Erythroblast (primary cell): ENCODE measurements at places on chromosomes 5 and 9.

- no peak for DNase-seq
Observed at GRCh38 chr5:117690612-117691011, 1116.0 kb upstream of the SEMA6A start.

DNA sequence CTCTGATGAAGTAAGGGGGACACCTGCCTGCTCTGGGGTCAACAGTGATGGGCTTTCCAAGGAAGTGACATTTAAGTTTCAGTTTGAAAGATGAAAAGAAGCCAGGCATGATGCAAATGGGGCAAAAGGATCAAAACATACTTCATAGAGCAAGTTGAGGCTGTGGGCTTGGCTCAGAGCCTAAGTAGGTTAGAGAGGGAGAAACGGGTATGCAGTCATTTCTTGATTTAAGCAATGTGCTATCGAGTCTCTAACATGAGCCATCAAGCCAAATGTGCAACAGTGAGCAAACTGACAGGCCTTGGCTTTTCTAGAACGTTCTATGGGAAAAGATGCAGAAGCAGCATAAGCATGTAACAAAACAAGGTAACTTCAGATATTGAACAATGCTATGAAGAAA is 80.6 kb downstream of the ADRB2 start:
- no peak for DNase-seq

GRCh38 chr5:14143546-14143840 is 351 bp downstream of the TRIO start:
- no peak for DNase-seq

GRCh38 chr9:95772320-95773052 is 103.0 kb upstream of the ERCC6L2 start:
- no peak for DNase-seq

GRCh38 chr5:14102666-14103065 is 40.5 kb upstream of the TRIO start:
- DNase-seq: no peak

DNA sequence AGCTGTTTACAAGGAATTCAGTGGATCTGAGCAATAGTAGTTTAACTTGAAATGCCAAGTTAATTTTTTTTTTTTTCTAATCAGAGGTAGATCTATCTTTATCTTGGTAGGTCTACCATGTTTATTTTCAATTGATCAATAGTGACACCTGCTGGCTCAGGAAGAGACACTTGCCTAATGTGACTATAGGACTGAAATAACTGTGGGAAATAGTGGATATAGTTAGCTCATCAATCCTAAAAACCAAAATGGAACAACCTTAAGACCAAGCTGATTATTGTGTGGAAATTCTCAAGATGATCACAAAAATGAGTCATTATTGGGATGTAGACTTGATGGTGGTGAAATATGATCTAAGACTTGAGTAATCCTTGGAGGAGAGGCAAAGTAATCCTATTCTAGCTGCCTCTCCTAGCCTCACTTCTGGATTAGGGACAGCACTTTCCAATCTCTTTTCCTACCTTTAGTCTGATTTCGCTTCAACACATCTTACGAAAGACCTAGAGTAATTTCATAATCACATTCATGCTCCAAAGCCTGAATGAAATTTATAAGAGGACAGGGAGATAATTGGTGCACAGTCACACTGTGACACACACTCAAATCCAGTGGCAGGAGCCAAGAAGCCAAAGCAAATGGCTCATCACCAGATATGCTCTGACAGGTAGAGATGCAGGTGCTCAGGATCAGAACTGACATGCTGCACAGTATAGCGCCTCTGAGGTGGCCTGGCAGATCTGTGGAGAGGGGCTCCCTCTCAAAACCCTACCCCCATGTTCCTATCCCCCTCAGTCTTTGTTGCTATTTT is 156.3 kb downstream of the HMHB1 start:
- peak; percentile 45 for DNase-seq

DNA sequence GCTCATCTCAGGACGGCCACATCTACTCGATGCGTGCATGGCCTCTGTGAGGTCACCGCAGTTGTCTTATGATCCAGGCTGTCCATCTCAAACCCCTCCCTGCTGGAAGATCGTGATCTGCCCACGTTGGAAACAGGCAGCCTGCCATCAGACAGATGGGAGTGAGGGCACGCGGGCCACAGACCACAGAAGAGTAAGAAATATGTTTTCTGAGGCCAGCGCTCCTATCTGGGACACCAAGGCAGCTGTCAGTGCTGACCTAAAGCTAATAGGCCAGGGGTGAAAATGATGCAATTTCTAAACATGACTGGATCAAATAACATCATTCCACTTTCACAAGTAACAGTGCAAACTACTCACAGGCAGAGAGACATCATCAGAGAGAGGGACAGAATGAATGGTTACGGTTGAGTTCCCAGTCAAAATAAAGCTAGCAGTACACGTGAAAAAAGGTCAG is 57.1 kb upstream of the CER1 start:
- no peak for DNase-seq

DNA sequence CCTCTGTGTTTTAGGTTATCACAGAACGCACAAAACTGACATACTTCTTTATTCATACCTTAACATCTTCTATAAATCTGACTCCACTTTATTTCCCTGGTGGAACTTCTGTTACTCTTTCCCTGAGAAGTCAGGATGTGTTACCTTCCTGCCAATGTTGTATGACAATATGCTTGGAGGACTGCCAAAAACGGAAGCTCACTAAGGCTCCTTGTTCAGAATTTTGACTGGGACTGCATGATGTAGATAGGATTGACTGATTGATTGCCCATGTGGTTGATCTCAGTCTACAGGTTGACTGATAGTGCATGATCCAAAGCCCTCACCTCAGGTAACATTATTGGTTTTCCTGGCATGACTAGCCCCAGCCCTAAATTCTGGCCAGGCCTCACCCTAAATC is 319.4 kb downstream of the TLR4 start:
- no peak for DNase-seq

GRCh38 chr9:112380102-112380824 is at the start of gene HSDL2:
TSS of gene HSDL2 (plus strand) at chr9:112380108. CDS start at chr9:112380164, 56 bp downstream.
- peak; percentile 75 for DNase-seq

- DNase-seq: no peak
Observed at GRCh38 chr9:134214766-134215419, 50.5 kb upstream of the RNU6ATAC start.

- no peak for DNase-seq
Observed at GRCh38 chr5:100827481-100827889, 75.6 kb downstream of the ST8SIA4 start.

DNA sequence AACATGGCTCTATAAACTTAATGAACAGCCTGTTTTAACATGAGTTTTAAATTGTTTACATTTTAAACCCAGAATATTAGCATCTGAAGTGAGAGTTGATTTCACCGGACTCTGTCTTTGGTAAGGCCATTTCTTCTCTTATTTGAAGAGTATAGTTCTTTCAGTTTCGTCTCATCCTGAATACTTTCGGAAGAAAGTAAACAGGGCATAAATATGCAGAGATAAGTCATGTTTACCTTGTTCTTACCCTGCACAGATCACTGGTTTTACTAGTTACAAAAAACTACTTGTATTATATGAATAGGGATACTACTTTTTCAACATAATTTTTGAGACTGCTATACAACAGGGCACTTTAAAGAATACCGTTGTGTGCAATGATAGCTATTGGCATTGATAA is 656.3 kb upstream of the ZNF608 start:
- DNase-seq: no peak

- DNase-seq: peak; percentile 35
Observed at GRCh38 chr5:68962757-68963484, 130.9 kb upstream of the SLC30A5 start.

GRCh38 chr9:100307080-100307479 is 45.7 kb downstream of the TEX10 start:
- no peak for DNase-seq

DNA sequence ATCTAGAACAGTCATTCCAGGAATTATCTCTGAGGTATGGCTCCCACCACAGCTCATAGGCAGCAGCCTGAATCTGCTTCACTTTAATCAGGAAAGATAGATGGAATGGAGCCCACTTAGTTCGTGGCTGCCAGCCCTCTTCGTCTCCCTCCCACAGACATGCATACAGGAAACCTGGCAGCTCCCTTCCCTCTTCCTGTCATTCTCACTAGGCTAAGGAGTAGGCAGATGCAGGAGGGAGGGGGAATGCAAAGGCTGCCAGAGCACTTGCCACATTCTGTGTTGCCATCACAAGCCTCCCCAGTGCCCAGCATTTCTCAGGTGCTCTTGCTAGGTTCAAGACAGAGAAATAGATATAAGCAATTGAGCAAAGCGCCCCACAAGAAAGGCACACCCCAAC is 378.9 kb downstream of the ELAVL2 start:
- no peak for DNase-seq

DNA sequence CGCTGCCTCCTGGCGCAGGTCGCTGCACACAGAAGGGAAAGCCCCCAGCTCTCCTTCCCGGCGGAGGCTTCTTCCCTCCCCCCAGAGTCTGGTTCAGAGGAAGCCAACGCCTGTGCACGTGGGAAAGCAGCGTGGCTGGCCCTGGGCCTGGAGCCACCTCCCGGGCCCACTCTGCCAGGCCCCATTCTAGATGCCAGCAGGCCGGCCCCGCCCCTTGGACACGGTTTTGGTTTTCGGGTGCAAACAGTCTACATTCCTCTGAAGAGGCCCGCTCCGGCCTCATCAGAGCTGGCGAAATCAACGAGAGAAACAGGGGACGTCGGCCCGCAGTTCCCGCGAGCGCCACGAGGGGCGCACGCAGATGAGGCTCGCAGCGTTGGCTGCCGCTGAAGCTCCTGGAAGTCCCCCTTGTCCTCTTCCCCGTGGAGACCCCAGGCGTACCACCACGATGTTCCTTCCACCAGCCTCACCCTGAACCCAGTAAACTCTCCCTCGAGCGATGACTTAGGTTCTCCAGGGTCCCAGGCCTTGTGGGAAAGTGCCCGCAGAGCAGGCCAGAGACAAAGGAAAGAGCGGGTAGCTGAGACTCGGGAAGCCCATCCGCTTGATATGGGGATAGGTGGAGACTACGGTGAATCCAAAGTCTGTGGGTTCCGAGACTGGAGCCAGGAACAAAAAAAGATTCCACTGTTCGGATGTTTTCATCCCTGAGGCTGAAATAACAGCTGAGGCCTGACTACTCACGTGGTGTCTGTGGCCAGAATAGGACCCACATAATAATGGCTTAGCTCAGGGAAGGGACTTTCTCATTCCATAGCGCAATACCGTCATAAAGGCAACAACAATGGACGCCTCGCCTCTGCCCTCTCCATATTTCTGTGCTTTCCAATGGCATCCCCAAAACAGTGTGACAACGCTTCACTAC is 64.2 kb downstream of the KLF4 start:
- DNase-seq: peak; percentile 26

DNA sequence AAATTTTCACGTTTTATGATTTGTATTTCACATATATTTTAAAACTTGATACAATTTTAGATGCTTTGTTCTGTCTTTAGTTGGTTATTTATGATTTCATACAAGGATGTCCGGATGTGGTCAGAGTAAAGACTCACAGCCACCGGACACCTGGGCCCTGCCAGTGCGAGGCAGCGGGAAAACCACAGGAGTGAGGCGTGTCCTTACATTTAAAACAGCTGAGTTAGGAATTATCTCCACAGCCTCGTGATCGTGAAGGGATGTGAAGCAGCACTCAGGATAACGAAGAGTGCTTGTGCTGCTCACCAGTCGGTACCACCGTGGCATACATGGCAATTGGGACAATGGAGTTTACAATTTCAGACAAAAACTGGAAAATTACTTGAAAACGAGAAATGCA is 14.0 kb downstream of the SNX18 start:
- no peak for DNase-seq

DNA sequence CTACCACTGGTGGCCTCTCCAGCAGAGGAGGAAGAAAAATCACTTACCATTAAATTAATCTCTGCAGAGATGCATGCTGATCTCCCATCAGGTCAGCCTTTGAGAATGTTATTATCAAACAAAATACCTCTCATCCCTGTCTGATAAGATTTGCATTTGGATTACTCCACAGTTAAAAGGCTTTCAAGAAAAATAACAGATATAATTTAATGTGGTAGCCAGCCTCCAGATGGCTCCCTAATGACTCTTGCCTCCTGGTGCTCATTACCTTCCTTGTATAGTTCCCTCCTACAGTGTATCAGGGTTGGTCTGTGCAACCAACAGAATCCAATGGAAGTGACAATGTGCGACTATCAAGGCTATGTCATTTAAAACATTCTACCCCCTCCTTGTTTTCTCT is 63.6 kb upstream of the TNPO1 start:
- no peak for DNase-seq

DNA sequence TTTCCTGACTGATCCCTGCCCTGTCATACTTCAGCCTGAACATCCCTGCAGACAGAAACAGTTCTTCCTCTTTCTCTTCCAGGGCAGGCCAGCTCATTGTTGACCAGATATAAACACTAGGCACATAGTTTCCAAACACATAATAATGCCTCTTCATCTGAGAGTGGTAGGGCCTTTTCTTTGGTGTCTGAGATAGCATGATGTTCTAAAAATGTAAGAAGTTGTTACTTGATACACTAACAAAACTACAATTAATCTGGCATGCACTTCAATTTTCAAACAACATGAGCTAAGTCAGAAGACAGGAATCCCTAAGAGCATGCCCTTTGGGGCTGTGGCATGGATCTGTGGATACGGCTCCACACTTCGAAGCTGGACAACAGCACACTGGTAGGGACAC is 246.6 kb downstream of the SPOCK1 start:
- no peak for DNase-seq

DNA sequence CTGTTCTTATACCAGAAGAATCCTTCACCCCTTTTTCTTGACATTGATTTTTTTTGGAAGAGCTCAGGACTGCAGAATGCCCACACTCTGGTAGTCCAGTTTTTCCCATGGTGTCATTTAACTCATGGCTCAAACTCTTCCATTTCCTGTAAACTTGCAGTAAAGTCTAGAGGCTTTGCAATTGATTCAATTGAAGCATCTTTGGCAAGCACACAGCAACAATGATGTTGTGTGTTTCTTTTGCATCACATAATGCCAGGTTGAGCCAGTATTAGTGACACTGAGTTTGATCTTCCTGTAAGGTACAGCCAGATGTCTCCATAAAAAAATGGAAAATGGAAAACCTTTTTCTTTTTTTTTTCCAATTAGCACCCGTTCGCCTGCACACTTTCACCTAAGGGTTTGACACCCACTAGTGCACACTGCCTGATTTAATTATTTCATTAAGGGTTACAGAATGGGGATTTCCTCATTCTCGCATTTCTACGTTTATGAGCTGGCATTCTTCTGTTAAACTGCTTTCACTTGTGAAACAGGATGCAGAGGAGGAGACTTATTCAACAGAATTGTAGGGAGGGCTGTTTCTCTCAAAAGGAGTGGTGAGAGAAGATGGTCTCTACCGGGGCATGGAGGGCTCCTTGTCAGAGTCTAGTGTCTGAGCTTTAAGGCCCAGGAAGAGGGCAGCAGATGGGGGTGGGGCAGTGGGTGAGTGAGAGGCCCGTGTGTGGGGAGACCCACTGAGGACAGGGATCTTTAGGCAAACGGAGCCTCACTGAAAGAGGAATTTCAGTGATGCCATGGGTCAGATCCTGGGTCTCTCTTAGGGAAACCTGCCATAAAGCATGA is 2.2 kb upstream of the S1PR3 start:
- DNase-seq: no peak

DNA sequence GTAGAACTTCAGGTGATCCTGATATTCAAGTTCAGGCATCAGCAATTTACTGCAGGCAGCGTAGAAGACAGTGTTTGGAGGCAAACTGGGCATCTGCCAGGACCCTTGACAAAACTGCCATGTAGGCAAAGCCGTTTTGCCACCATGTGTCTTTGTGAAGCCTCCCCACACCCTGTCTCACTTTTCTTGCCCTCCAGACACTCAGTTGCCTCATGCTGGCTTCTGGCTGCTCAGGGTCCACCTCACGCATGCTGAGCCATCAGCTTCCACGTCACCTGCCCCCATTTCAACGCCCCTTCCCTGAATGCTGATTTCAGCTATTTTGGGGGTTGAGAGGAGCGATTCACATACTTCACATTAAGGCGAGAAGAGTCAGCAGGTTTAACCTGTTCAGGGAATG is 165.2 kb upstream of the KLF9 start:
- no peak for DNase-seq
